Hypothalamus (tissue), 51 donors: ENCODE measurements at places on chromosomes 1 and 21.

GRCh38 chr1:222634180-222635013 lies 16.5 kb downstream of the MIA3 start:
- no peak for DNase-seq

DNA sequence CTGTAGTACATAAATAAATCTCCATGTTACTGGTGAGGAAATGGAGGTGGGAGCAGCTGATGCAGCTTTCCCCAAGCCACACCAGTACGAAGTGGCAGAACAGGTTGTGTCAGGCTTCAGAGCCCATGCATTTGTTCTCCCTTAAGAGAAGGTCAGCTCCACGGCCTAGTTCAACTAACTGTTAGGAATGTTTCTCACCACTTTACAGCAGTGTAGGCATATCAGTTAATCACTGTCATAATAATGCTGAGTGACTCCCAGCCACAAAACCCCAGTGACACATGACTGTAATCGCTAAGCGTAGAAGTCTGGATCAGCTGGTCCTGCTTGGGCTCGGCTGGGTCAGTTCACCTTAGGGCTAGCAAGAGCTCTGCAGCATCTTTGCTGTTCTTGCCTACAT lies 90.4 kb downstream of the VPS26C start:
- DNase-seq: no peak

- DNase-seq: no peak
These were observed 93.2 kb downstream of the CTH start for GRCh38 chr1:70504176-70504820.

GRCh38 chr1:193392686-193393085 lies 206.3 kb upstream of the B3GALT2 start:
- no peak for DNase-seq

GRCh38 chr1:8643542-8644536 lies 173.6 kb downstream of the RERE start:
- no peak for DNase-seq

DNA sequence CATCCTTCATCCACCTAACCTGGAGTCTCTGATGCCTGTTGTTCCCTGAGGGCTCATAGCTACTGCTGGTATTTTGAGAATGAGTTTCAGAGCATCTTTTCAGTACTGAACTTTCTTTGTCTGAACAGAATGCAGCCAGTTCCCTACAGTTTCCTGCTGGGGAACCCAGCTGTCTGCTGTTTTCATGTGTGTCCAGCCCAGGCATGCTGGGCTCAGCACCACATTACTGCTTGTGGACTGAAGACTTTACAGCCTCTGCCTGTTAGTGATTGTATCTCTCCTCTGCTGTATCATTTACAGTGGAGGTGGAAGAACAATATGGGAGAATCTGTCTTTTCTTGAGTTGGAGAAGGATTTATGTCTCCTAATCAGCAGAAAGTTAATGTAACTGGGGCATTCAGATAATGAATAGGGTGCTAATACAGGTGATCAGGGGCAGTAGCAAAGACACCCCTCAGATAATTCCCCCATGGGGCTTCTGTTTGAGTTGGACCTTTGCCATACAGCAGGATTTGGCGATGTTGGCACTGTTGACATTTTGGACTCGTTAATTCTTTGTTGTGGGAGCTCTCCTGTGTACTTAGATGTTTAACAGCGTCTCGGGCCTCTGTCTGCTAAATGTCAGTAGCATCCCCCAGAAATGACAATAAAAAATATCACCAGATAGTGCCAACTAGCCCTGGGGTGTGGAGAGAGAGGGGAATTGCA lies 207.7 kb downstream of the HHAT start:
- no peak for DNase-seq

DNA sequence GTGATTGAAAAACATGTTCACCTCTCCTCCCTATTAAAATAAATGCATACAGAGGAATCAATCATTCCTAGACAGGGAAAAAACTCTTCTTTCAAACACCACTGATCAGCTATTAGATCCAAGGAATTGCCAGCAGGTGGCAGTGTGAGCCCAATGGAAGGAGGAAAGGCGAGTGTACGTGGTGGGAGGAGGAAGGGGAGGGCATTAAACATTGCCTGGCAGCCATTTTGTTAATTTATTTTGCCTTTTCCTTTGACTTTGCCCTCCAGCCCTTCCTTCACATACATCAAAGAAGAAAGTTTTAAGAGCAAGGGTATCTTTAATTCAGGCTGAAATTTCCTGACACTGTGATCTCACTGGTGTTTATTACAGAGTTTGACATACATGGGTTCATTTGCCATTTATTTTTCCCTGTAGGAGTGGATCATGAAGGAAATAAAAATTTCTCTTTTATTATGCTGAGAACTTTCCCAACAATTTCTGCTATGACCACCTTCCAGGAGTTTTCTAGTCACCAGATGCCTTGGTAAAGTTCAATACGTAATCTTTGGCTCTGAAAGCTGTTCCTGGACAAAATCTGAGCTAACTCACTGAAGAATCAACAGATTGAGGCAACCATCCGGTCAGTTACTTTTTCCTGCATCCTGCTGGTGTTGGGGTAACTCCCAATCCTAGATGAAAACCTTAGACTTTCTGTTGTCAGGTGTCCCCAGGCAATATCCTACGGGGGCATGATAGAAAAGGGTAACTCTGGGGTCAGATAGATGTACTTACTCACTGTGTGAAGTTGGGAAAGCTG lies 1.9 kb upstream of the GNAI3 start:
- peak; percentile 78 for DNase-seq

DNA sequence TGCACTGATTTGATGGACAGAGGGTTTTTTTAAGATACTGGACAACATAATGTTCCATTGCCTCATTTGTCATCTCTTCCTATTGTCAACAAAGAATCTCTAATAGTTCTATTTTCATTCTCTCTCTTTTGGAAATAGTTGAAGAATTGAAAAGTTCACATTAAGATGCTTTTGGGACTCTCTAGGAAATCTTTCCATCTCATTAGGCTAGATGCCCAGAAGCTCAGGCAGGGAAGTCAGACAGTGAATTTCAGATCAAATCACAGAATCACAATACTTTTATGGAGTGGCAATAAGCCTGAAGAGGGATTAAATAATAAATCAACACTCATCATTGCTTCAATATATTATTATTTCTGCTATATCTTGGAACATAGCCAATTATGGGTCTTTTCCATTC lies 29.2 kb downstream of the NEGR1 start:
- DNase-seq: no peak

GRCh38 chr1:110069404-110070281 lies 829 bp downstream of the ALX3 start:
- DNase-seq: no peak

- peak; percentile 40 for DNase-seq
These were observed 36.4 kb downstream of the MRAP start for GRCh38 chr21:32334980-32335531.

DNA sequence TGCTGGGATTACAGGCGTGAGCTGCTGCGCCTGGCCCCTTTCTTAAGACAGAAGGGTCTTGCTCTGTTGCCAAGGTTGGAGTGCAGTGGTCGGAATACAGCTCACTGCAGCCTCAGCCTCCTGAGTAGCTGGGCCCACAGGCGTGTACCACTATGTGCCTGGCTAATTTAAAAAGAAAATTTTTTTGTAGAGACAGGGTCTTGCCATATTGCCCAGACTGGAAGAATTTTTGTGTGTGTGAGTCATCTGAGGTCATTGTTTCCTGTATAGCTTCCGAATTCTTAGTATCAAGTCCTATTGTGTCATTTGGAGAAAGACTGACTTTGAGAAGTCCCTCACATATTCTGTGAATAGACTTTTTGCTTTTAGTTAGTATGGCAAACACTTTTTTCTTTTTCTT lies 4.7 kb downstream of the SZRD1 start:
- no peak for DNase-seq

GRCh38 chr1:66374561-66375111 lies 159.3 kb upstream of the SGIP1 start:
- DNase-seq: no peak

GRCh38 chr21:39326607-39327307 lies 13.3 kb upstream of the BRWD1 start:
- no peak for DNase-seq

DNA sequence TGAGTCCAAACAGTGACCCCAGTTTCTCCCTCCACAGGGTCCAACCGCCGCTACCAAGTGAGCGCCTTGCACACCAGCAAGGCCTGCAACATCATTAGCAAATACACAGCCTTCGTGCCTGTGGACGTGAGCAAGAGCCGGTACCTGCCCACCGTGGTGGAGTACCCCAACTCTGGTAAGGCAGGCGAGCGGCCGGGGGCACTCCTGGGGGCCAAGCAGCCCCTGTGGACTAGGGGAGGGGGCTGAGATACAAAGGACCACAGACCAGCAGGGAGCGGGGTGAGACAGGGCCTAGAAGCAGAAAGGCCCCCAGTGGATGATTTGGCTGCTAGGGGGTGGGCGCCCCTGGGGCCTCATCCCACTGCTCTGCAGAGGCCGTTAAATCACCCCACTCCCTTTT lies 54.7 kb downstream of the VWA5B1 start:
- DNase-seq: no peak

DNA sequence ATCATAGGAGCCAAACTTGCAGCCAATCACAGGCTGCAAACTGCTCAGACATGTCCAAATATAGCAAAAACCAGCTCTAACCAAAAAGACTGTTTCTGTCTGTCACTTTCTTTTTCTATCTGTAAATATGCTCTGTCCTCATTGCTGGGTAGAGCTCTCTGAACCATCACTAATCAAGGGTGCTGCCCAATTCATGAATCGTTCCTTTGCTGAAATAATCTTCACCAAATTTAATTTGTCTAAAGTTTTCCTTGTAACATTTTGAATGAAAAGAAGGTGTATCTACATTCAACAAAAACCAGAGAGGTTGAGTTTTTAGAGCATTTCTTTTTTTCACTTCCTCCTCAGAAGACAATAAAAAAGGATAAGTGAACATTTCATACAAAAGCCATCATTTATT lies 1221.7 kb upstream of the ADGRL2 start:
- no peak for DNase-seq

DNA sequence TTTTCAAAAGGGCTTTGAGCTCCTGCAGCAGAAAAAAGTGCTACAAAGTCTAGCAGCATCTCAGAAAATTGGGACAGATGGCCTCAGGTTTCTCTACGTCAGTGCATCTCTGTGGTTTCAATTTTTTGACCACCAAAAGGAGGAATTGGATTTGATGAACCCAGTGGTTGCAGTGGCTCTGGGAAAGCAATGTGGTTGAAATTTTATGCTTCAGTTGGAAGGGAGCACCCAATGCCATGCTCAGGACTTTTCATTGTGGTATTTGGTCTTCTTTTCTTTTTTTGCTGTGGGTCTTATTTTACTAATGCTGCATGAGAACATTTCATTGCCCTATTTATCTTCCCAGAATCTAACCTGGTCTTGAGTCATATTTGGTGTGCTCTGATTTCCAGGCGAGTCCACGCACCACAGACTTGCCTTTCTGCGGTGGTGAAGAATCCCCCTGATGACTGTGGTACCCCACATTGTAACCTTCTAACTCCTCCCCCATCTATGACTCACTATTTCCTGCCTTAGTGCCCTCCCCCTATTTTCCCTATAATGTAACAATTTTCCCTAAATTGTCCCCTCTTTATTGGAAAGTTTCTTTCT lies 56.7 kb downstream of the S1PR1 start:
- DNase-seq: no peak

DNA sequence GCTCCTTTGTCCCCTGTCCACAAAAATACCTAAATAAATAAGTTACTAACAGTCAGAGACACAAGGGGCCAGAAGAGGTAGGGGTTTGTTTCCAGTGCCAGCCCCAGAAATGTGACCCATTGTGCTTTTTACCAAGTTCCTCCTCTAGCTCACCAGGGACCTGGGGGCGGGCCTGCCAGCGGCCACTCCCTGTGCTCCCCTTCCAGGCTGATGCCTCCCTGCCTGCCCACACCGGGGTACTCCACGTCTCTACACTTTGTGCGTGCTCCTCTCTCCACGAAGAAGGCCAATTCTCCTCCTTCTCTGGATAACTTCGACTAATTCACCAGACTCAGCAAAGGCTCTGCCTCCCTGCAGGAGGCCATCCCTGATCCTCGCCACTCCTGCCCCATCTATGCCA lies 72.1 kb downstream of the BCAR3 start:
- no peak for DNase-seq

GRCh38 chr1:160284220-160284781 lies 632 bp downstream of the PEX19 start:
- no peak for DNase-seq

DNA sequence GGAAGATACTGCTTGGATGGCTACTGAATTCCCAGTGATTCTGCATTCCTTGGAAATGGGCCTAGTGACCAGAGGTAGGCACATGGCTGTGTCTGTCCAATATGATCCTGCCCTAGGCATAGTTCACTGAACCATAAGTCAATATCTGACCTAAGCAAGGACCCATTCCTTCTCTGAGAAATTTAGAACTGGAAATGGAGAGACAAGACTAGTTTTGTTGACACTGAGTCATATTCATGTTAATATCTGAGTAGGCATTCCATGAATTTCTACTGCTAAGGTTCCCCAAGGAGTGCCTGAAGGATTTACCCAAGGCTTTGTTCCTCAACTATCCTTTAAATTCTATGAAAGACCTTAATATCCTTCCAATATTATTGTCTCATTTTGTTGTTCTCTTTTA lies 329.8 kb upstream of the BEND5 start:
- DNase-seq: no peak

GRCh38 chr1:153651771-153652170 lies 6.7 kb upstream of the SNAPIN start:
- DNase-seq: no peak

DNA sequence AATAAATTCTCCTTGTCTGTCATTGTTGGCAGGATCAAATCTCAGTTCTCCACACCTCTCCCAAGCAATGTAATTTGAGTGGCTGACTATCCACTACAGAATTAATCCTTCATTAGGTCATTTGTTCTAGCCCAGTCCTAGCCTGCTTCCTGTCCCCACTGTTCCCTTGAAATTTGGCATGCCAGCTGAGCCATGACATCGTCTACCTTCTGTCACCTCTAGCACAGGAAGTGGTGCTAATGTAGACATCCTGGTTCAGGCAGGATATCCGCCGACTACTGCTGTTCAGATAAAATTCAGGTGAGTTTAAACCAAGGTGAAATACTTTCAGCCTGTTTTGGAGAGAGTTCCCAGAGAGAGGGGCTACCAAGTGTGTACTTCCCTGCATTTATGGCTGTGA lies 5.9 kb downstream of the CHRM3 start:
- DNase-seq: no peak

GRCh38 chr1:231949277-231950091 lies 322.9 kb downstream of the DISC1 start:
- no peak for DNase-seq
